ENCODE measurements at places on chromosomes 7 and 10.
A peak's percentile ranks its signal among the peaks of the same experiment; 100 is the strongest.

- no peak for DNase-seq
Observed at GRCh38 chr7:54769203-54769602, 10.2 kb upstream of the SEC61G start.

DNA sequence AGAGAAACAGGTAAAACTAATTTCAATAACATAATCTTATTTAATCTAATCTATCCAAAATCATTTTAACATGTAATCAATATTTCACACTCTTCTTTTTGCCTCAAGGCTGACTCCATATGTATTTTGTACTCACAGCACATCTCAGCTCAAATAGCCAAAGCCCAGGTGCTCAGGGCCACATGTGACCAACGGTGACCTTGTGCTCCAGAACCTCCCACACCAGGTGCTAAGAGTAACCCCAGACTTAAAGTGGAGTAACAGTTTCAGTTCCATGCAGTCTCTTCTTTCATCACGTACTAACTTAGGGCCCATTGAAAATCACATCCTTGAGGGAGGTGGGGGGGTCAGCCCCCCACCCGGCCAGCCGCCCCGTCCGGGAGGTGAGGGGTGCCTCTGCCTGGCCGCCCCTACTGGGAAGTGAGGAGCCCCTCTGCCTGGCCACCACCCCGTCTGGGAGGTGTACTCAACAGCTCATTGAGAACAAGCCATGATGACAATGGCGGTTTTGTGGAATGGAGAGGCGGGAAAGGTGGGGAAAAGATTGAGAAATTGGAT is 47.3 kb downstream of the NCAPG2 start:
- peak; percentile 3 for DNase-seq

DNA sequence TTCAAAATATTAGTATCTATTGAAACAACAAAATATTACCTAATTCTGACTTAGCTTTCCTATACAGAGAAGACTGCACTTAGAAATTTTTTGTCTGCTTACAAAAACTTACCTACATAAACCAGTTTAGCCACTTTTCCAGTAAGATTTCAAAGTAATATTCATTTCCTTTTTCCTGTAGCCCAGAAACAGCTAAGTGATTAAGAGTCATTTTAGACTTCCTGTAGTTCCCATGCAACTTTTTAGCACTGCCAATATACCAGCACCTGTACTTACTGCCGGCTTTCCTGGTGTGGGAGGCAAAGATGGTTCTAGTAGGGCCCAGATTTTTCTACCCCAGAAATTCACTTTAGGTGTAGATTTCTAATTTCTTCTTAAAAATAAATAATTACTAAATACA is 21.8 kb downstream of the NT5C2 start:
- no peak for DNase-seq

DNA sequence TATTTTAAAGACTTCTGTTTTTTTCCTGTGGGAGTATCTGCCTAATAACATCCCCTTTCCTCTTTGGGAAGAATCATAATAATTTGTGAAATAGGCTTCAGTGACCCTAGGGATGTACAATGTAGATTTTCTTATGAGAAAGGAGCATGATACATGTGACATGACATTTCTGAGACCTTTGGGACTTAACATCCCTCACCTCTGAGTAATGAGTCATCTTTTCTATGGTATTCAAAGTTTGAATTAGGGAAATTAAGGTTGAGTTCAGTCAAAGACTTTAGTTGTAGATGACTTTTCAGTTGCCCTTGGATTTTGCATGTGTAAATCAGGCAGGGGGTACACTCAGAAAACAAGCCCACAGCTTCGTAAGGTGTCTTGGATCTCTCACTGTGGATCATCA is 14.3 kb downstream of the GRK5 start:
- no peak for DNase-seq

- no peak for DNase-seq
Observed at GRCh38 chr7:116552602-116553001, 27.8 kb downstream of the CAV1 start.

- no peak for DNase-seq
Observed at GRCh38 chr7:42222891-42223290, 14.1 kb downstream of the GLI3 start.

Data from NCI-H146 (cell line).